Effector memory CD4-positive, alpha-beta T cell (primary cell): ENCODE measurements at places on chromosomes 1 and 21.

DNA sequence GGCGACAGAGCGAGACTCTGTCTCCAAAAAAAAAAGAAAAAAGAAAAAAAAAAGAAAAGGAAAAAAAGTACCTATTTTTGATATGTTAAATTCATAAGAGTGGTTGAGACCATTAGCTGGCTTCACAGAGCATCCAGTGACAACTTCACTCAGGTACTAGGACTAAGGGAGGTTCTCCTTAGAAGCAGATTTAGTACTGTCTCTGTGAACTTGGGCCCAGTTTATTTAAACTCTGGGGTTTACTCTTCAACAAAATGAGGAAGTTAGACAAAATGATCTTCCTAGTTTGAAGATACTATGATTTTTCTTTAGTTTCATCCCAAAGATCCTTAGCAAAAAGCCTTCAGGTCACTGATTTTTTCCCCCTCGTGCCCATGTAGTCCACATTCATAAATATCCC, 21.2 kb downstream of the MACO1 start:
- DNase-seq, result no peak

GRCh38 chr1:201708085-201708512, 120.9 kb upstream of the IPO9 start:
- no peak for DNase-seq

- DNase-seq, result no peak
Observed at GRCh38 chr1:223774134-223774814, 61.9 kb downstream of the CAPN2 start.

GRCh38 chr1:106875622-106876021, 180.9 kb upstream of the PRMT6 start:
- no peak for DNase-seq
